NCI-H1930 (cell line): ENCODE measurements at places on chromosomes 16 and 17.

- DNase-seq = no peak
These were observed 918.1 kb upstream of the CDH8 start for GRCh38 chr16:62954144-62955032.

DNA sequence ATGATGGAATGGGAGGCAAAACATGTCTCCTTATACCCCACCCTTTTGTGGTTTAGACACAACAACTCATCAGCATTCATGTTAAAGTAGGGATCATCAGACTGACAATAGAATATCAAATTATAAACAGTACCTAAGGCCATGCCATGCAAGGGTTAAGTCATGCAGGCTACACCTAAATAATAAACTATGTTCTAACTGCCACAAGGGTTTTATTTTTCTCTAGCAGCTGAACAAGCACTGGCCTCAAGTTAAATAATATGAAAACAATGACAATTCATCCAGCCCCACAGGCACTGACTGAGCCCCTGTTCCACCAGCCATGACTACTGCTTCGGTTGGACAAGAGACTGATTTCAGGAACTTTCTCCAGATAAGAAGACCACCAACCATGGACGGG is 164.5 kb upstream of the PIRT start:
- DNase-seq = no peak

DNA sequence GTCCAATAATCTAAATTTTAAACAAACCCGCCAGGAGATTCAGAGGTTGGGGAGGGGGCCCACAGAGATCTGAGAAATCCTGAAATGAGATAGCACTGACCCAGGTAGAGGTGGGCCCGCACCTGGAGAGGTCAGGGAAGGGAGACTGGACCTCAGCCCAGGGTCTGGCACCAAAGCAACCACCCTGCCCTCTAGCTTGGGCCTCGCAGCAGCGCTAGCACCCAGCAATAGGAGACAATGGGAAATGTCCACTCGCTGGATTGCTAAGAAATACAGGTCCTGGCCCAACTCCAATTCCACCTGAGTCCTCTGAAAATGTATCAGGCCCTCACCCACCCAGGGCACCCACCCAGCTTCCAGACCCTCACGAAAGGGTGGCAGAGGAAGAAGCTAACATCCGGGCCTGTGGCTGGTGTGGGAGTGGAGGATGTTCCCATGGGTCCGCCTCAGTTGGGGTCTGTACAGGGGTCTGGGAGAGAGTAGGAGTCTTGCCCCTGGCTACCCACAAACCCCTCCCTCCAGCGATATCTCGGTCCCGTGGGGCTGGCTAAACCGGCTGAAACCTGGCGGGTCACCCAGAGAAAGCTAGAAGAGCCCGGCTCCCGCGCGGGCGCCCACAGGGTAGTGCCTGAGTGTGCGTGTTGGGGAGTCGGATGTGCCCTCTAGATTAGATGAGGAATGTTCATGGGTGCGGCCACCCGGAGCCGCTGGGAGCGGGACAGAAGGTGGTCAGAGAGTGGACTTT is 1.1 kb downstream of the PLLP start:
- DNase-seq = no peak

GRCh38 chr16:51024703-51025102 is 126.4 kb downstream of the SALL1 start:
- DNase-seq = no peak

DNA sequence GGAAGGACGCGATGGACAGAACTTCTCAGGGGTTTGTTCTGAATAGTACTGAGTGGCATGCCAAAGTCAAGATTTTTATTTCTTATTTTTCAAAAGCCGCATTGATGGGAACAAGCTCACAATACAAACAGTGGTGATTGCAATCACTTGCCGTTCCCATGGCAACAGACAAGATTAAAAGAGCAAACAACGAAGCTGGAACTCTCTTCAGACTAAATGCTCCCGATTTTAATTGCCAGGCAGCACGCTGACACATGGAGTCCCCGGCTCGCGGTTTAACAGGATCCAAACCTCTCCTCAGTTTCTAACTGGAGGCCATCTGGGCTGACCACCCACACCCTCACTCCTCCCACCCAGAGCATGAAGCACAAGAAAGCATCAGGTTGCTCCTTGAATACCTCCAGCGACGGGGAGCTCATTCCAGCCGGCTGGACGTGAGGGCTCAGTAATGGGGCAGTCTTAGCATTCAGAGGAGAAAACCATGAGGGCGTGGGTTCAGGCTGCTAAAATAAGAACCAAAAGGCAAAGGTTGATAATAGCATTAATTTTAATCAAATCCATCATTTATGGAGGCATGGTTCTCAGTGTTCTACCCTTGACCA is 41.5 kb downstream of the AIPL1 start:
- no peak for DNase-seq

DNA sequence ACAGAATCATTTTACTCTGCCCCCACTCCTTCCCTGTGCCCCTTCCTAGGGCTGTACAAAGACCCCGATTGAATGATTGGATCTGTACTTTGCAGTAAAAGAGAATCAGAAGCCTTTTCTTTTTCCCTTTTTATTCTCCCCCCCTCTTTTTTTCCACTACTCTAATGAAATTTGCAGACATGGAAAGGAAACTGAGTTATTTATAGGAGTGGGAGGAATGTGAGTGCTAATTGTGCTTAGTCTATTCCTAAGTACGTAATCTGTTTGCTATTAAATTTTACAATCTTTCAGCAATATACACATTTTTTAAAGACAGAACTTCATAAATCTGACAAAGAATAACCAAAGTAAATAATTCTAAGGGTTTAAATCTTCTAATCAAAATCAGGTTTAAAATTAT is 314.3 kb downstream of the MAP2K6 start:
- no peak for DNase-seq

GRCh38 chr17:41442739-41443138 is 2.0 kb upstream of the KRT38 start:
- DNase-seq = no peak

DNA sequence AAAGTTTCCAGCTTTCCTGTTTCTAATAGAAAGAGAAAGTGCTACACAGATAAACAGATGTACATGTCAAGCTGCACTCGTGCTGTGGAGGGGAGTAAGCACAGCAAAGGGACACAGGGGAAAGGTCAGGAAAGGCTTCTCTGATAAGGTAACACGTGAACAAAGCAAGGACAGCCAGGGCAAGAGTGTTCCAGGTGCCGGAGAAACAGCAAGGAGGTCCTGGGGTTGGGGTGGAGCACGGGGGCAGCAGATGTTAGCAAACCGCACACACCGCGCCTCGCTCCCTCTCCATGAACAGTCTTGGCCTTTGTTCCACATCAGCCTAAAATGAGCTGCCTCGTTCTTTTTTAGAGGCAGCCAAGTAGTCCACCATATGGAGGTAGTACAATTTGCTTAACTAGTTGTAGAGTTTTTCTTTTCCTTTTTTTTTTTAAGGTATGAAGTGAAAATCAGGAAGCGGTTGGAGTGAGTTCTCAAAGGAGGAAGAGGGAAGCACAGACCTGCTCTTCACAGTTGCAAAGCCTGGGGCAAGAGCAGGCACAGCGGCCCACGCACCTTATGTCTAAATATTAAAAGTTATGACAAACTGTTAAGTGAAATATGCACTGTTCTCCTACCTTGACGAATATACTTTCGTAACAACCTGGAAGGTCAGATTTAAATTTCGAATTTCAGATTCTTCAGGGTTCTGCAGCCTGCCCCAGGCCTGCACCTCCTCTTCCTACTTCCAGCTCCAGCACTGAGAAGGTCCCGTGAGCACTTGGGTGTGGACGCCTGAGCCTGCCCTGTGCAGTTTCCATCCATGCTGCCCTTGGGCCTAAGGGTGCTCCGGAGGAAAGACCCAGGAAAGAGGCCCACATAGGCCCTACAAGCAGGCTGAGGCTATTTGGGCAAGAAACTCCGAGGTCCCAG is 41.5 kb upstream of the RPH3AL start:
- no peak for DNase-seq

DNA sequence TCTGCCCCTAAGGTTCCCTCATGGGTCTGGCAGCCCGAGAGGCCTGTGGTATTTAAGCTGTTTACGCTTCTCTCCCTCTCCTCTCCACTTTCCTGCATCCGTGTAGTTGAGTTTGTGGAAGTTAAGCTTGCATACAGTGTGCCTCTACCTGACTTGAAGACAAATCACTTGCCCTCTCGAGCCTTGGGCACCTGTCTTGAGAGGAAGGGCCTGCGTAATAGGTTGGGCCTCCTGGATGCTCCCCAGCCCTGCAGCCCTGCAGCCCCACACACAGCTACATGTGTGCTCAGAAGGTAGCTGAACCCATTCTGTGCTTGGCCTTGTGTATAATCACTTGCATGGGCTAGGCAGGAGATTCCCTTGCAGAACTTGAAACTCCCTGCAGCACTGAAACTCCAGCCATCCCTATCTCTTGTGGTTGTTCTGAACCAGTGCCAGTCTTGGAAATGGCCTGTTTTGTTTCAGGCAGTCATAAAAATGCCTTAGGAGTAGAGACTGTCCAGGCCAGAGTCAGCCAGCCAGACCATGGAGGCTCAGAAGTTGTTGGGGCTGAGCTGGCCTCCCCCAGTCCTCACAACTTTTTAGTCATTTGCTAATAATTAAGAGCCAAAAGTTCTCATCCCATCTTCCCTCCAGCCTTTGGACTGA is 134.6 kb downstream of the CLEC16A start:
- DNase-seq = no peak

- no peak for DNase-seq
These were observed 1.9 kb downstream of the GIT1 start for GRCh38 chr17:29587591-29587990.

DNA sequence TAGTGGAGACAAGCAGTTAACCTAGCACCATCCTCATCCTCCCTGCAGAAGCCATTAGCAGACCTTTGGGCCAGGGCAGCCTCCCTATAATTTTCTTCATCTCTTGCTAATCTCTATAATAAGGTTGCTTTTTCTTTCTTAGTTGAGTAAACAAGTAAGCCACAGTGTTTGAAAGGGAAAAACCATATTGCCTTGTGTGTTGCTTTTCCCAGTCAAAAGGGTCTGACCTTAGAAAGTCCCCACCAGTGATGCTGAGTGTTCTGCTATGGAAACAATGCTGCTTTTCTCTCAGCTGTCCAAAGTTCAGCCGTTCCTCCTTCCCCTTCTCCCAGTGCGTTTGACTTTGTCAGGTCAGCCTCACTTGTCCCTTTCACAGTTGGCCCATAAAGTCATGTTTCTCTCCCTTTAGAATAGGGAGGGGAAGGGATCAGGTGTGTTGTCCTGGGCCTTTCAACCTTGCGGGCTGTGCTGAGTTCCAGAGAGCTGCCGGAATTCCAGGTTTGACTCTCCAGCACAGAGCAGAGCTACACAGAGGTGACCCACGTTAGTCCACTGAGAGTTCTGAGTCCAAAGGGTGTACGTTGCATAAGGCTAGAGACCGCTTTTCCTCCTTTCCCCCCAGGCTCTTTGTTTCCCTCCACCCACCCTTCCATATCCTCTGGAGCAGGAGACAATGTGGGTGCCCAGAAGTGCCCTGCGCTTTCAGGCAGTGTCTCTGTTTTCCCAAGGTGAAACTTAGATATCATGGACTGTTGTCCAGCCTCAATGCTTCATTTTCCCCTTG is 15.9 kb upstream of the CLEC18C start:
- DNase-seq = no peak

- DNase-seq = no peak
These were observed 24.3 kb downstream of the KCNJ16 start for GRCh38 chr17:70099294-70099693.

DNA sequence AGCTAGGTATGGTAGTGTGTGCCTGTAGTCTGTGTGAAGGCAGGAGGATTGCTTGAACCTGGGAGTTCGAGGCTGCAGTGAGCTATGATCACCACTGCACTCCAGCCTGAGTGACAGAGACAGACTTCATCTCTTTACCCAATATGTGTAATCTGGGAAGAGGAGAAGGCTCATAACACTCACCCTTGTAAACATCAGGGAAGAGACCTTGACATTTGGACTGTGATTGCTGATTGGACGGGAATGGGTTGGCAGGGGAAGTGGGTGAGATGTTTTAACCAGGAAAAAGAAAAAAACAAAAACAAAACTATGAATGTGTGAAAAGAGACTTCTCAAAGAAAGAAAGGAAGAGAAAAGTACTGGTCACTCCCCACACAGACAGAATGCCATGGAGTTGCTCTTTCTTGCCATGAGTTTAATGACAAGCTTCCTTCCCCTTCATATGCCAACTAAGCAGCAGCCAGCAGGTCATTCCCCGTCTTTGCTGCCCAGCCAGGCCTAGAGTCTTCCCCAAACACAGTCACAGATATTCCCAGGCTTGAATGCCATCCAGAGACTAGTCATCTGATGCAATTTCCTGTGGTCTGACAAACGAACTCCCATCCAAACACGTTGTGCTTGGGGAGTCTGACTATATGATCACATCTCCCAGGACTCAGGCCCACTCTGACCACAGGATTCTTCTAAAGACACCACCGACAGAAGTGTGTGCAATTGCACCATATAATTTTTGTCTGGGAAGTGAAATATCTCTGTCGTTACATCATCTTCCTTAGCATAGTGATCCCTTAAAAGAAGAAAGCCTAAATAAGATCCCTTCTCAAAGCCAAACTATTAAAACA is 3.6 kb upstream of the XAF1 start:
- no peak for DNase-seq

DNA sequence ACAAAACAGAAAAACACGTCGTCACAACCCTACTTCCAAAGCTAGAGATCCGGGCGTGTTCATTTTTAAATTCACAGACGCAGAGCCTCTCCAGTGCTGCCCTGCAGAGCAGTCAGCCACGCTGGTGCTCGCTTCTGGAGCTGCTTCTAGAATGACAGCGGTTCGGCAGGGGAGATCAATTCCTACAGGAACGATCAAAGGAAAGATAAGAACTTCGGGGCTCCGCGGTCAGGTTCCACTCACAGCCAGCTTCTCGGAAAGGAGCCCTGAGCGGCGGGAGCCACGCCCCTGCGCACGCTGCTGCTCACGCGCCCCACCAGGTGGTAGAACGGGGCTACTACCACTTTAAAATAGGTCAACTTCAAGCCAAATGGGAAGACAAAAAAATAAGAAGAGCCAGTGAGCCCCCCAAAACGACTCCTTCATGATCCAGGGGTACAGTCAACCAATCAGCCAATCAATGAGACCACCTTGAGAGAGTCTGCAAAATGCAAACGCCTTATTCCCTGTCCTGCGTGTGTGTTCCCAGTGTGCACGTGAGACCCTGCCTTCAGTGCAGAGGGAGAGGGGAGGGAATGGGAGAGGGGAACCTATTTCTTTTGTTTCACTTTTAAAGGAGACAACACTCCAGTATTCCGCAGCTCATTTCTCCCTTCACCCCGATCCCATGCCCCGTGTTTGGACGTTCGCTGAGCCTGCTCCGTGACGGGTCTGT is 209.7 kb downstream of the RBFOX3 start:
- DNase-seq = peak; percentile 17

DNA sequence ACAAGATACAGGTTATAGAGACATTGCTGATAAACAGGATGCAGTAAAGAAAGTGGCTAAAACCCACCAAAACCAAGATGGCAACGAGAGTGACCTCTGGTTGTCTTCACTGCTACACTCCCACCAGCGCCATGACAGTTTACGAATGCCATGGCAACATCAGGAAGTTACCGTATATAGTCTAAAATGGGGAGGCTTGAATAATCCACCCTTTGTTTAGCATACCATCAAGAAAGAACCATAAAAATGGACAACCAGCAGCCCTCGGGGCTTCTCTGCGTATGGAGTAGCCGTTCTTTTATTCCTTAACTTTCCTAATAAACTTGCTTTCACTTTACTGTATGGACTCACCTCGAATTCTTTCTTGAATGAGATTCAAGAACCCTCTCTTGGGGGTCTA is 21.7 kb upstream of the CDH13 start:
- DNase-seq = no peak
